ENCODE measurements at places on chromosomes 11 and 22. TPM values are rescaled to one million over a fixed set of nuclear protein-coding genes. Genes with fewer than 3 reads are reported as not detected.

PGR gene
- not detected for total RNA-seq

TIGD3 gene
- total RNA-seq, result 0.33 TPM

SYT9 gene
- total RNA-seq, result 2.6 TPM

CABP4 gene
- 3.9 TPM for total RNA-seq

SGSM1 gene
- total RNA-seq, result 1.1 TPM

MAPK11 gene
- total RNA-seq, result 38.5 TPM

TSGA10IP gene
- total RNA-seq, result not detected

DNAL4 gene
- 18.9 TPM for total RNA-seq

CARD10 gene
- total RNA-seq, result 43.8 TPM

IL18BP gene
- 9.1 TPM for total RNA-seq

LRRC56 gene
- 1.3 TPM for total RNA-seq

PISD gene
- 41.7 TPM for total RNA-seq

TNNI2 gene
- total RNA-seq, result not detected

OMP gene
- not detected for total RNA-seq

VPREB1 gene
- total RNA-seq, result not detected

LRRC75B gene
- 6.0 TPM for total RNA-seq

ADM2 gene
- total RNA-seq, result 0.65 TPM

OR51B5 gene
- total RNA-seq, result not detected

MOGAT2 gene
- not detected for total RNA-seq

OR6T1 gene
- not detected for total RNA-seq

DRAP1 gene
- 108 TPM for total RNA-seq

MADD gene
- 26.8 TPM for total RNA-seq

ADAMTS8 gene
- total RNA-seq, result not detected

OR4C45 gene
- total RNA-seq, result not detected

MRGPRF gene
- 0.10 TPM for total RNA-seq

FGF19 gene
- not detected for total RNA-seq

THAP12 gene
- total RNA-seq, result 51.1 TPM

OR6A2 gene
- 0.38 TPM for total RNA-seq

ABCG4 gene
- total RNA-seq, result 0.33 TPM

DYNC2H1 gene
- total RNA-seq, result 6.5 TPM

TREH gene
- total RNA-seq, result not detected

RAB6A gene
- total RNA-seq, result 125 TPM

SERPING1 gene
- not detected for total RNA-seq

APOL4 gene
- 0.57 TPM for total RNA-seq

SLC5A1 gene
- total RNA-seq, result not detected

SERPIND1 gene
- total RNA-seq, result not detected

RPS6KA4 gene
- total RNA-seq, result 44.4 TPM

IGSF22 gene
- total RNA-seq, result not detected

PGA4 gene
- total RNA-seq, result not detected

IL18 gene
- total RNA-seq, result 0.19 TPM

ATF4 gene
- total RNA-seq, result 221 TPM

MMP11 gene
- 13.7 TPM for total RNA-seq

PHOX2A gene
- total RNA-seq, result not detected

LRP4 gene
- 1.4 TPM for total RNA-seq

NAALAD2 gene
- 0.29 TPM for total RNA-seq

Measured in vein endothelial cell (primary cell).